Activated B cell treated with CpG ODN at 0.5 μM for 24 hours (primary cell): ENCODE measurements at places on chromosomes 3 and 15.

DNA sequence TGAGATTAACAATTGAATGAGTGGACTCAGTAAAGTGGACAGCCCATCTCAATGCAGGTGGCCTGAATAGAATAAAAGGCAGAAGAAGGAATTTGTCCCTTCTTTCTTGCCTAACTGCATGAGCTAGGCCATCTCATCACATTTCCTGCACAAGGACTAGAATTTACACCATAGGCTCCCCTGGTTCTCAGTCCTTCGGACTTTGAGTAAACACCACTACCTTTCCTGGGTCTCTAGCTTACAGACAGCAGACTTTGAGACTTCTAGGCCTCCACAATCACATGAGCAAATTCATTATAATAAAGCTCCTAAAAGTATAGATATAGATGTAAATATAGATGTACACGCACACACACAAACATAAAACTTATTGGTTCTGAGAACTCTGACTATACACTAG lies 28.3 kb downstream of the MTHFS start:
- DNase-seq = no peak

- DNase-seq = no peak
These were observed 95.7 kb upstream of the AGTR1 start for GRCh38 chr3:148601766-148602685.

DNA sequence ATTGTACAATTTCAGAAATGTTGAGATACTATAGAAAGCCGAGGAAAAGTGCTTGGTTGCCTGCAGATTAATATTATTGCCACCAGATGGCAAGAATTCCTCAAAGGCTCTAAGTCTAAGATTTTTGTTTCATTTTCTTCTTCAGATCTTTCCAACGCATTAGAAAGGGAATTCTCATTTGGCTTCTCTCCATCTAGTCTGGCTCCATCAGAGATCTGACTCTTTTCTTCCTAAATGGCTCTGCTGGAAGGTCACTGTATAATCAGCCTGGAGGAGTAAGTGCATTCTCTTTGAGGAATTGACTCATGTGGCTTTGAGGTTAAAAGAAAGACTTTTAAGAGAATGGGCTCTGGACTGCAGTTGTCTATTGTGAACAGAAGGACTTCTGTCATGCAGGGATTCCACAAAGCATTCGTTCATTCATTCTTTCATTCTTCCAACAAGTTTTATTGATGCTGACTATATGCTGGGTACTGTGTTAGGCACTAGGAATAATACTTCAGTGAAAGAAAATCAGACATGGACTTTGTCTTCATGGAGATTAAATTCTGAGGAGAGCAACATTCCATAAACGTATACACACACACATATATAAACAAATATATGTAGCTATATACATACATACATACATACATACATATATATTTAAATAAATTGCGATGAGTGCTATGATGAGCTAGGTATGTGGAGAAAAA lies 55.3 kb downstream of the SLC28A2 start:
- no peak for DNase-seq

- no peak for DNase-seq
These were observed 921.7 kb downstream of the TBL1XR1 start for GRCh38 chr3:176275538-176275937.

GRCh38 chr3:23728601-23729117 lies 77.1 kb upstream of the UBE2E1 start:
- no peak for DNase-seq

- peak; percentile 22 for DNase-seq
These were observed 1.1 kb downstream of the SLC35G2 start for GRCh38 chr3:136819731-136820679.

DNA sequence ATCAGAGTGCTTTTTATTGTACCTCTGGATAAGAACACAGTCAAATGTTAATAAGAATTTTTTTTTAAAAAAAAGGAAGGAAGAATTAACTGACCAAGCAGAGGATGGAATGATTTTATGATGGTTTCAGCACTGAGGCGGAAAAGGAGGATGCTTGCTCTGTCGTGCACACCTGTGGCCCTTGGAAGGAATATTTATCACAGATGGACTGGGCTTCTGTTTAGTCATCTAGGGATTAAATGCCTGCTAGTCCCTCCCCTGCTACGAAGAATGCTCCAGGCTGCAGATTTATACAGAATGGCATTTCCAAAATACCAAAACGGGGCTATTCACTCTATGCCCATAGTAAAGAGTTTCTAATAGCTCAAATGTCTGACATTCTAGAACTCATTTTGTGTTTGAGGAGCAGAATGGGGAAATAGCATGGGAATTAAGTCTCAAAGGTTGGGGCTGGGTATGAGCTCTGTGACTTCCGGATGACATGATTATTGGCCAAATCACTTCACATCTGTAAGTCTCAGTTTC lies 92.8 kb upstream of the BCL6 start:
- no peak for DNase-seq
